ENCODE measurements at places on chromosomes 12 and 14. TPM values are rescaled to one million over a fixed set of nuclear protein-coding genes. Genes with fewer than 3 reads are reported as not detected.

STYK1 gene
- 6.9 TPM for polyA plus RNA-seq

RPL10L gene
- 2.4 TPM for polyA plus RNA-seq

MBD6 gene
- polyA plus RNA-seq = 17.1 TPM

OVCH1 gene
- polyA plus RNA-seq = not detected

P2RX7 gene
- polyA plus RNA-seq = 1.4 TPM

ZNF891 gene
- polyA plus RNA-seq = 0.23 TPM

TOMM20L gene
- polyA plus RNA-seq = 0.25 TPM

MANSC4 gene
- not detected for polyA plus RNA-seq

OAS3 gene
- 37.0 TPM for polyA plus RNA-seq

KLHDC2 gene
- polyA plus RNA-seq = 37.4 TPM

FIGNL2 gene
- not detected for polyA plus RNA-seq

- no peaks in the 10 kb centered on the region for H3K27me3 ChIP-seq
- H3K4me1 ChIP-seq = no peaks in the 10 kb centered on the region
- no peak overlapping the region for H3K4me3 ChIP-seq
Observed at GRCh38 chr12:26513363-26514043, 318.1 kb downstream of the SSPN start.

DNA sequence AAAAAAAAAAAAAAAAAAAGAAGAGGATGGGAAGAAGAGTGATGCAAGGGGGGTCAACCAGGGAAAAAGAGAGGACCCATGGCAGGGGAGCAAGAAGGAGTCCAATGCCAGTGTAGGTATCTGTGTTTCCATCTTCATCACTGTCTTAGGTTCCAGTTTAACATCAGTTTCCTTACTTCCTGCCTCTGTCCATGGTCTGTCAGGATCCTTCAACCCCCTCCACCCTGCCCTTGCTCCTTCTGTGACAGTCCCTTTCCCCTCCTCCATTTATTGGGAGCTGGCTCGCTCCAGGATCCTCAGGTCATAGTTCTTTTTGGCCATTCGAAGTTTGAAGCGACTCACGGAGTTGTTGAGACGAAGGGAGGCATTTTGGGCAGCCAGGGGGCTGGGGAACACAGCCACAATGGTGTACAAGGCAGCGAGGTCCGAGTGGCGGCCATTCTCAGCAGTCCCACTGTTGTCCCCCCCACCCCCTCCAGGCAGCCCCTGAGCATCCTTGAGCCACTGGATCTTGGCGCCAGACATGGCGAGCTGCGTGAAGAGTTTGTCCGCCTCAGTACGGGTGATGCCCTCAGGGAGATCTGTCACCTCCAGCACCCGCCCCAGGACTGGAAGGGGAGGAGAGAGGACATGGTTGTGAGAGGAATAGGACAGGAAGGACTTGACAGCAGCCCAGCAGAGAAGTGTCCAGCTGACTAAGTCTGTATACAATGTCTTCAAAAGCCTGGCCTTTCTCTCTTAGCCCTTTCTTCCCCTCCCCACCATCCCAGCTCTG lies 3.7 kb upstream of the STAC3 start:
- no peak overlapping the region for H3K4me3 ChIP-seq
- no peaks in the 10 kb centered on the region for H3K4me1 ChIP-seq
- no peak overlapping the region for H3K27ac ChIP-seq
- DNase-seq = no peak
- H3K27me3 ChIP-seq = peaks cover 3% of the 10 kb centered on the region
- peaks cover 39% of the 10 kb centered on the region for H3K36me3 ChIP-seq

GRCh38 chr12:6225630-6226001 lies 25.4 kb downstream of the CD9 start:
- DNase-seq = no peak
- H3K27ac ChIP-seq = peak overlapping the region; percentile 100
- no peak overlapping the region for H3K4me3 ChIP-seq
- no peaks in the 10 kb centered on the region for H3K36me3 ChIP-seq
- peaks cover 97% of the 10 kb centered on the region for H3K4me1 ChIP-seq

DNA sequence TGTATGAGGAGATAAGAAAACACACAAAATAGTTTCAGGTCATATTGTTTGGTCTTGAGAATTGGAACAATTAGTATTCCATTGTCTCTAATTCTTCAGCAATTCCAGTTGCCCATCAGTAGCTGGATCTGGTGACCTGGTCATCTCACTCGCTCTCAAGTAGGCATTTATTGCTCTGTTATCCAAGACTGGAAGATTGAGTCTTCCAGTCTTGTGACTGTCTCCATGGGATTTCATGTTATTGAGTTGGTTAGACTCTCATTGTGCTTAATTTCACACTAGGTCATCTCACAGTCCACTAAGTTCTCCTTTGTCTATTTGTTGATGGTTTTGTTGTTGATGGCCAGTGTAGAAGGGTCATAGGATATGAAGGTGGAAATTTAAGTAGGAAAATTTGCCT lies 47.5 kb downstream of the FBXO34 start:
- no peak overlapping the region for H3K27ac ChIP-seq
- H3K27me3 ChIP-seq = no peaks in the 10 kb centered on the region
- no peaks in the 10 kb centered on the region for H3K36me3 ChIP-seq

GRCh38 chr12:117444781-117445180 lies 83.4 kb upstream of the NOS1 start:
- H3K27ac ChIP-seq = no peak overlapping the region
- no peak for DNase-seq
- no peaks in the 10 kb centered on the region for H3K27me3 ChIP-seq
- H3K4me1 ChIP-seq = no peaks in the 10 kb centered on the region
- no peak overlapping the region for H3K4me3 ChIP-seq

DNA sequence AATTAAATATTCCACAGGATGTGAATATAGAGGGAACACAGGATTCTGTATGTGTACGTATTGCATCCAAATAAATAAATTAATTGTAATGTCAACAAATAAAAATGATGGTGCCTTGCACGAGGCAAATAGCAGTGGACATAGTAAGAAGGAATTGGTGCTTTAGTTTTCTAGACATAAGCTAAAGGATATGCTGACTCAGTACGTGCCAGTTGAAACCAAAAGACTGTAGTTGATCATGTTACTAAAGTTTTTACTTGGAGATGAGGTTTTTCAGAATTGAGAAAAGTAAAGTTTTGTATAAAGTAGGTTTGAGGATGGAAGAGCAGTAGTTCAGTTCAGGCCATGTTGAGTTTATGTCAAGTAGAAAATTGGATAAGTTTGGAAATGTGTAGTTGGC lies 807.2 kb downstream of the SLC16A7 start:
- H3K4me1 ChIP-seq = no peaks in the 10 kb centered on the region
- H3K36me3 ChIP-seq = no peaks in the 10 kb centered on the region
- no peak overlapping the region for H3K27ac ChIP-seq
- DNase-seq = no peak

DNA sequence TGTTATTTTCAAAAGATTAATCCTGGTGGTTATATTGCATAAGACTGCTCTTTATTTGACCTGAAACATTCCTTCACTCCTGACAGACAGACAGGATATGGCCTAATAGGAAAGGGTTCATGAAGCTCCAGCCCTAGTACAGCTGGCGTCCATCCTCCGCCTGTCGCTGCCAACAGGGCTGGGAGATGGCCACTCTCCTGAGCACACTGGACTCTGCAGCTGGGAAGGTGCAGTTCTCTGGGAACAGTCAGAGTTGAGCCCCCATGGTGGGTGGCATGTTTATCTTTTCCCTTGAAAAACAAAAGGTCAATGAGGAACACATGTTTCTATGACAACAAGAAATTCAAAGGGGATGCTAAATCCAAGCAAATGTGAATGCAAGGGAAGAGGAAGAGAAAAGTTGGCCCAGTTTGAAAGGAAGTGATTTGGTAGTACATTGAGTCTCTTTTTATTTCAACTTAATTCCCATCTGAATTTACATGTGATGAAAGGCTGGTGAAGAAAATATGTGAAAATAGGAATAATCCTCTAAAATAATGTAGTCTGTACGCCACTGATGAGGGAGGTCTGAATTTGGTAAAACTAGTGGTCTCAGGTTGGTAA lies 89.9 kb upstream of the DCN start:
- peaks cover 25% of the 10 kb centered on the region for H3K4me1 ChIP-seq
- H3K27ac ChIP-seq = peak overlapping the region; percentile 64
- H3K27me3 ChIP-seq = no peaks in the 10 kb centered on the region
- DNase-seq = peak; percentile 93
- no peak overlapping the region for H3K4me3 ChIP-seq

- no peaks in the 10 kb centered on the region for H3K36me3 ChIP-seq
- peak; percentile 50 for DNase-seq
- peaks cover 86% of the 10 kb centered on the region for H3K4me1 ChIP-seq
- H3K27ac ChIP-seq = peak overlapping the region; percentile 72
Observed at GRCh38 chr12:122107261-122107660, 28.7 kb downstream of the MLXIP start.

- no peaks in the 10 kb centered on the region for H3K27me3 ChIP-seq
- H3K4me3 ChIP-seq = no peak overlapping the region
- no peaks in the 10 kb centered on the region for H3K36me3 ChIP-seq
- DNase-seq = no peak
Observed at GRCh38 chr12:90229407-90230170, 521.0 kb upstream of the ATP2B1 start.

- no peak for DNase-seq
- no peak overlapping the region for H3K4me3 ChIP-seq
- H3K27me3 ChIP-seq = no peaks in the 10 kb centered on the region
- no peak overlapping the region for H3K27ac ChIP-seq
- H3K4me1 ChIP-seq = no peaks in the 10 kb centered on the region
Observed at GRCh38 chr12:81859521-81859920, 100.4 kb upstream of the PPFIA2 start.

GRCh38 chr12:39780411-39780912 lies 160.9 kb upstream of the ABCD2 start:
- no peak overlapping the region for H3K27ac ChIP-seq
- H3K36me3 ChIP-seq = no peaks in the 10 kb centered on the region
- H3K4me3 ChIP-seq = no peak overlapping the region
- H3K27me3 ChIP-seq = no peaks in the 10 kb centered on the region
- peaks cover 26% of the 10 kb centered on the region for H3K4me1 ChIP-seq
- no peak for DNase-seq
